AG04450 (cell line): ENCODE measurements at places on chromosomes 13 and 19.

DNA sequence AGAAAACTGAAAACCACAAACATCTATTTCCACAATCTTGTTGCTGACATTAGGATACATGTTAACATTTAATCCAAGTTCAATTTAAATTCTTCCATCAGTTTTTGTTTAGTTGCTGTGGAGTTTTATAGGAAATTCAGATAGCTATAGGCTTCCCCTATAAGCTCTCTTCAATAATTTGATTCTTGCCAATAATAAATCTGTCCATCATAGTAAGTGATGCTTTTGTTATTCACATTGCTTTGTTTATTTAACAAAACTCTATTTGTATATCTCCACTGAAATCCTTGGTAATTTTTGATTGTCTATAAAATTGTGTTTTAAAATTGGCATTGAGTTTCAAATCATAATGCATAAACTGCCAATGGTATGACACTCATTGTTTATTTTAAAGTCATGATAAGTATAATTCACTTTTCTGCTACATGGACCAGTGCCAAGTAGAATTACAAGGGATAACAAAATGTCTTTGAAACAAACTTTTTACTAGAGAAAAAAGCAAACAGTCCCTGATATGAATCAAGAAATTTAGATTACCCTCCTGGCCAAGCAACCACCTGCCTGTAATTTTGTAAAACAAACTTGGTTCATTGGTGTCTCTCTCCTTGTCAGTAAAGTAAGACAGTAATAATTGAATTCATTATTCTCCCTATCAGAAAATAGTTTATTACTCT is 577.3 kb upstream of the GPC6 start:
- no peak for DNase-seq

DNA sequence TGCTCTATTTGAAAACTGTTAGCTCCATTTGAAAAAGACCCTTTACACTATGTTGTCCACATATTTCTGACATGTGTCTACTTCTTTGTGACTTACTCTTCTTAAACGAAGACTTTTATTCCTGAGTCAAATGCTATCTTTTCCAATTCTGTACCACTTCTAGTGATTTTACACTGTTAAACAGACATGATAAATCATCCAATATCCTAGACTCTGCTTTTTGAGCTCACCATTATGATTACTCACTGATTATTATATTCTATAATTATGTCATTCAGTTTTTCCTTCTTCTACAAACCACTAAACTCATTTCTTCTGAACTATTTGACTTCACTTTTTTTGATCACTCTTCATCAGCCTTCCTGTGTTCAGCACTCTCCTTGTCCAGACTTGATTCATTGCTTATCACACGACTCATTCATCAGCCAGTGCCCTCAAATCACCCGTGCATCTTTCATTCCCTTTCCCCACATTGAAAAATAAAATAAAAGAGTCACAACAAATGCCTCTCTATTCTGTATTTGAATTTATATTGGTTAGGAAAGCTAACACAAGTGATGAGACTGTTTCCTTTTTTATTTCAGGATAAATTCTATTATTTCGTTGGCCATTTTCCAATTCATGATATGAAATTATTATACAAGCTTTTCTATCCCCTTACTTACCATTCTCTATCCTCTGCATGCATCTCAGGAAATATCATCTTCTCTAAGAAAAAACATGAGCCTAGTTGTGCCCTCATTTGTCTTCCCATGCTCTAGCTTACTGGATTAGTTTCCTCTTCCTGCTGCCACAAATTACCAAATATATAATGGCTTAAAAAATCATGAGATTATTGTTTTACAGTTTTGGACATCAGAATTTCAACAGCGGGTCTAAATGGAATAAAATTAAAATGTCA is 1482.1 kb upstream of the MIR17HG start:
- no peak for DNase-seq

DNA sequence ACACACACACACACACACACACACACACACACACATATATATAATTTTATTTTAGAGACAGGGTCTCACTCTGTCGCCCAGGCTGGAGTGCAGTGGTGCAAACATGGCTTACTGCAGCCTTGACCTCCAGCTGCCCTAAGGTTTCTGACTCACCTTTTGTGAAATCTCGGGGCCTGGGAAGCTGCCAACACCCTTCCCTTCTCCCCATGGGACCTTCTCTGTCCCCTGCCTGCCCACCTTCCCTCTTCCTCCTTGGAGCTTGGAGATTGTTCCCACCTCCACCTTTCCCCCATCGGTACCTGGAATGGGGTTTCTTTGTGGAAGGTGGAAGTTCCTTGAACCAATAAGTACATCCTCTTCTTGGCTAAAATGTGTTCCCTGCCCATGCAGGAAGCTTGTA is 6.3 kb downstream of the ARRDC5 start:
- DNase-seq: no peak

DNA sequence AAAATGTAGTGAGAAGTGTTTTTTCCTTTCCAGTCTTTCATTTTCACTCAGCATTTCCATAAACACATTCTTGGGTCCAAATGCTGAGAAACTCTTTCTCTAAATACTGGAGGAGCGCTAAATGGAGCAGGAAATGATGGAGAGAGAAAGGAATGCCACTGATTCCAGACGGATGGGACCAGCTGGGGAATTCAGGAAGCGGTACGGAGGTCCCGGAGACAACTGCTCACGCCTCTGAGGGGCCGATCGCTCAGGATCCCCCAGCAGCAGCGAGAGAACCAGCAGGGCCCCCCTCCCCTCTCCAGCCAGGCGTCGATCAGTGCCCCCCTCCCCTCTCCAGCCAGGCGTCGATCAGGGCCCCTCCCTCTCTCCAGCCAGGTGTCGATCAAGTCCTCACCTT is 13.2 kb downstream of the RASA3 start:
- DNase-seq: peak; percentile 85

DNA sequence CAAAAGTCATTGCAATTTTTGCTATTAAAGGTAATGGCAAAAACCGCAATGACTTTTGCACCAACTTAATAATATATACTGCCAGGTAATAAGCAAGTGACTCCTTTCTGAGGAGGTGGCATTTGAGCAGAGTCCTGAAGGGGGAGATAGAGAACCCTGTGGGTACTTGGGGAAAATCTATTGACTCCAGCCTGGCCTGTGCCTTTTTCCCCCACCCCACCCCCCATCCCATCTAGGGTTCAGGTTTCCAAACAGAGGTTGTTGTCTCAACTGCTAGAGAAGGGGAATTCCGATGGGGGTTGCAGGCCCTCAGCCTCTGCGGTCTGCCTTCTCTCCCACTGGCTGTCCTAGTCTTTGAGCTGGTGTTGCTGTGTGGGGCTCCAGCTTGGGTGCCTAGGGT is 11.5 kb downstream of the S1PR2 start:
- DNase-seq: peak; percentile 79

- DNase-seq: no peak
These were observed 32.8 kb downstream of the TMEM161A start for GRCh38 chr19:19105365-19106055.

GRCh38 chr19:16915135-16915534 is 26.3 kb downstream of the F2RL3 start:
- DNase-seq: no peak

DNA sequence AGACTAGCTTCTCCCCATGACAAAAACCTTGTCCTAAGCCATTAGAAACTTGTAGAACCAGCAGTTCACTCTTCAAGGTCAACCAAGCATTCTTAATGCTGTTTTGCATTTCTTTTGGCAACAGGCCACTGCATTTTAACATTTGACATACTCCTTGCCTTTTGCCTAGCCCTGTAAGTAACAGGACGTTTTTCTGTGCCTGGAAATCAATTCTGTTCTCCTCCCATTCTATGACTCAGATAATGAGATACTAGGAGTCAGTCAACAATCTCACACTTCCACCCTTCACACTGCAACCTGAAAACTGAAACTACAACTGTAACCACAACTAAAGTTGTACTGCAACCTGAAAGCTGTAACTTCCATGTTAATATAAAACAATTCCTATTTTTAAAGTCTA is 268.7 kb downstream of the MZT1 start:
- DNase-seq: no peak

- DNase-seq: no peak
These were observed 115.1 kb downstream of the KCNRG start for GRCh38 chr13:50130123-50130946.

GRCh38 chr13:94123557-94123956 is 355.9 kb downstream of the DCT start:
- no peak for DNase-seq

DNA sequence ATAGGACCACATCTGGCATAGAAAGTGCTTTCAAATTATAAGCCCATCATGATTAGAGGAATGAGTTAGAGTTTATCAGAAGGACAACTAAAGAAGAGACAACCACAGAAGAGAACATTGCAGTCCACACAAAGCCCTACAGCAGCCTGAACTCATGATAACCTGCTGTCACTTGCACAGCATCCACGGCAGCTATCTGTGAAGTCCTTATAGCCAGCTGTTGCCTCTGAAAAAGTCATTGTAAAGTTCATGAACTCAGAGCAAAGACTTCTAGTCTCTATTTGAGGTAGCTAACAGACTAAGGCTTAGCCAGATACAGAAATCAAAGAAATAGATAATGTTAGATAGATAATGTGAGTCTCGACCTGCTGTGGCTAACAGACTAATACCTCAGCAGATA is 450.0 kb downstream of the KLF5 start:
- no peak for DNase-seq

DNA sequence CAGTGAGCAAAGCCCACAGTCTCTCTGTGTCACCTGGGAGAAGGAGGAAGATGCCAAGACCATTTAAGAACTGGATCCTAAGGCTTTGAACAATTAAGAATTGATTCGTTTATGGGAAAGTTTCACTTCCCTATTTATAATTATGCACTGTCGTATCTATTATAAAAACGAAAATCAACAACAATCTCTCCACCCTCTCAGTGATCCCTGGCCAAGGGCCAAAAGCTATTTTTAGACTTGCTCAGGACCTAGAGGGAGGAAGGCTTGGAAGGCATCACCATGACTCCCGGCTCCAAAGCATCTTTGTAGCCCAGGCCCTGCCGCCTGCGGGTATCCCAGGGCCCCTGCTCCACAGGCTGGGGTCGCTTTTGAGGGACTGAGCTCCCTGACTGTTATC is 1.3 kb downstream of the RHPN2 start:
- DNase-seq: no peak

DNA sequence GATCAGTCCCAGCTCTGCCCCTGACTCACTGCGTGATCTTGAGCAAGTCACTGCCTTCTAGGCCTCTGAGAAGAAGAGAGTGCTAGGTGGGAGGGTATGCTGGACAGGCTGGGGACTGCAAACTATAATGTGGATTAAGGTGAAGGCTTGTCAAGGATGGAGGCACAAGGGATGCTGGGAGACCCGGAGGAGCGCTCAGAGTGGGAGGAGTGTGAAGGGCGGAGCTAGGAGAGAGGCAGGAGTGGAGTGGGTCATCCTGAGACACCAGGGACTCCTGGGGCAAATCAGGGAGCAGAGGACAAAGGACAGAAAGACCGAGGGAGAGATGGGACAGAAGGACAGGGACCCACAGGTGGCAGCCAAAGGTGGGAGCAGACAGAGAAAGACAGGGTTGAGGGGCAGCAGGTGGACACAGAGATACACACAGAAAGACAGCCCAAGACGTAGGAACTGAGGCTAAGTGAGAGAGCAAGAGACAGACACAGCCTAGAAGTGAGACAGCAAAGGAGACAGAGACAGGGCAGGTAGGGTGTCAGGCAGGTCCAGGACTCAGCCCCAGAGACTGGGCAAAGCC is 2.6 kb downstream of the GRIK5 start:
- no peak for DNase-seq

- no peak for DNase-seq
These were observed 24.7 kb upstream of the GPR183 start for GRCh38 chr13:99331881-99332293.

- DNase-seq: no peak
These were observed 75.4 kb downstream of the GGACT start for GRCh38 chr13:100513171-100513570.

GRCh38 chr19:38233740-38234251 is 9.8 kb upstream of the DPF1 start:
- peak; percentile 27 for DNase-seq

DNA sequence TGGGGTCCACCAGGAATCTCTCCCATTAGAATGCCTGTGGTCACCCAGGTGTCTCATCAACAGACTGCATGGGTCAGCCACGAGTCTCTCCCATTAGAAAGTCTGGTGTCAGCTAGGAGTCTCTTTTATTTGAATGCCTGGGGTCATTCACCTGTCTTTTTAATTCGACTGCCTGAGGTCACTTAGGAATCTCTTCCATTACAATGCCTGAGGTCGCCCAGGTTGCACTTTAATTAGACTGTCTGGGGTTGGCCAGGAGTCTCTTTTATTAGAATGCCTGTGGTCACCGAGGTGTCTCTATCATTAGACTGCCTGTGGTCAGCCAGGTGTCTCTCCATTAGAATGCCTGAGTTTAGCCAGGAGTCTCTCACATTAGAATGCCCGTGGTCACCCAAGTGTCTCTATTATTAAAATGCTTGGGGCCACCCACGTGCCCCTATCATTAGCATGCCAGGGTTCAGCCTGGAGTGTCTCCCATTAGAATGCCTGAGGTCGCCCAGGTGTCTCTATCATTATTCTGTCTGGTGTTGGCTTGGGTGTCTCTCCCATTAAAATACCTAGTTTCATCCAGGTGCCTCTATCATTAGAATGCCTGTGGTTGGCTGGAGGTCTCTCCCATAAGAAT is 1474.3 kb downstream of the UQCRFS1 start:
- no peak for DNase-seq

GRCh38 chr13:31207661-31208552 is 8.1 kb downstream of the B3GLCT start:
- peak; percentile 20 for DNase-seq

DNA sequence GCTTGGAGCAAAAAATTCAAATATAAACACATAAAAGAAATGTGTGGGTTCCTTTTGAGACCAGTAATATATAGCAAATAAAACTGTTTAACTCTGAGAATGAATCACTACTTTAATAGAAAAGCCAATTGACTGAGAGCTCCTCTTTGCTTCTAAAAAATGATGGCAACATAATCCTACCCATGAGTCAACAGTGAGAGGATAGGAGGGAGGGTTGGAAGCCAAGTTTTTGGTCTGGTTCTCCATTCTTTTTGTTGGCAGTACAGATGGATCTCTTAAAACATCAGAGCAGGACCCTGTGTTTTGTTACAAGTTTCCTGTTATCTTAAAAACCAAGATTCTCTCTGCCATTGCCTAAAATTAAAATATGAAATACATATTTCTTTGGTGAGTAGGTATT is 50.0 kb upstream of the POSTN start:
- DNase-seq: peak; percentile 62
